AG08395 (cell line): ENCODE measurements at places on chromosomes 3 and 15.
A peak's percentile ranks its signal among the peaks of the same experiment; 100 is the strongest.

DNA sequence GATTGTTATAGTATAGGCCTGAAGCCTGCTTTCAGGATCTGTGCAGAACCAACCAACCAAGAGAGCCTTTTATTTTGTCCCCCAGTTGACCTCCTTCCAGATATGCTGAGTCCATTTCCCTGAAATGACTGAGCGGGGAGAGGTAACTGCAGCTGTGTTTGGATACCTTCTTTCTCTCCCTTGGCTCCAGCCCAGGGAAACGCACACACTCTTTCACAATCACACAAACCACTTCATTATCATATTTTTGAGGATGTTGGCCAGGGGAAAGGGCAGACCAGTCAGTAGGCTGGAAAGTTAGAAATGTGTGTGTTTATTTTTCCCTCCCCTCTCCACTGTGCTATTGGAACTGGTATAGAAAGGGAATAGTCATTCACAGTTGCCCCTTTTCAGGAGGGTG is 417.7 kb upstream of the TBL1XR1 start:
- DNase-seq = peak; percentile 39

GRCh38 chr3:64143409-64144130 is 81.7 kb downstream of the PRICKLE2 start:
- peak; percentile 58 for DNase-seq

GRCh38 chr15:98408231-98408630 is 240.1 kb upstream of the IGF1R start:
- no peak for DNase-seq

DNA sequence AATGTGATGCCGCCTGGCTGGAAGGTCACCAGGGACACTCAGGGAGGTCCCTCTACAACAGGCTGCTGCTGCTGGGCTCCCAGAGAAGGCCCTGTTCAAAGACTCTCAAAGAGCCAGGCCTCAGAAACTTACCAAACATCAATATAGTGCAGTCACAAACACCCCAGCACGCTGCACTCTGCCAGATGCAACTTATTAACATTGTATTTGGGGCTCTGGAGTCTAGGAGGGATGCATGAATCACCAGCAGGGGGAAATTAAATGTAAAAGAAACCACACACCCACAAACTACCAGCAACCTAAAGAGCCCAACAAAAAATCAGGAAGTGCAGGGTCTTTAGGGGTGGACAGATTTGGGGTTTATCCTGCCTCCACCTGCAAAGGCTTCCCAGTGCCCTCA is 74.6 kb upstream of the SPATA12 start:
- DNase-seq = no peak

DNA sequence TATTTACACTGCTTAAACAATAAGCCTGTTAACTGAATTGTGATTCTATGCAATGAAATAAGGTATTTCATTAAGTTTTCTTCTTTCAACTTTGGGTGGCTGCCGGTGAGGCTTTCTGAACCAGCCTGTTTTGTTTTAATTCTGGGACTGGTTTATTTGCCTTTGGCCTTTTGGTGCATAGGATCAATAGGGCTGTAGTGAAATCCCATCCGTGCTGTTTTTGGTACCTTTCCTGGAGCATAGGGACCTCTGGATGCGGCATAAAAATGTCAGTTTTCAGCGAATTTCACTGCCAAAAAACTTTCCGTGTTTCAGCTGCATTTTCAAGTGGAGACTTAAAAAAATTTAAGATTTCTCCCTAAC is 514 bp downstream of the PLS1 start:
- DNase-seq = peak; percentile 14

DNA sequence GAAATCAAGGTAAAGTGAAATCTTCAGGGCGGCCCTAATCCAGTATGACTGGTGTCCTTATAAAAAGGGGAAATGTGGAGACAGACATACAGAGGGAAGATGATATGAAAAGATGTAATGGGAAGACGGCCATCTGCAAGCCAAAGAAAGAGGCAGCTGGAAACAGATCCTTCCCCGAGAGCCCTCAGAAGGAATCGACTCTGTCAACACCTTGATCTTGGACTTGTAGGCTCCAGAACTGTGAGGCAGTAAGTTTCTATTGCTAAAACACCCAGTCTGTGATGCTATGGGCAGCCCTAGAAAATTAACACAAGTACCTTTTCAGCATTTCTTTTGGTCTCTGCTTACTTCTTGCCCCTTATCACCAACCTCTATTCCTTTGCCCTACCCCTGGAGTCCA is 174.7 kb upstream of the TPM1 start:
- DNase-seq = no peak

GRCh38 chr15:82064824-82065223 is 19.0 kb upstream of the MEX3B start:
- DNase-seq = no peak

DNA sequence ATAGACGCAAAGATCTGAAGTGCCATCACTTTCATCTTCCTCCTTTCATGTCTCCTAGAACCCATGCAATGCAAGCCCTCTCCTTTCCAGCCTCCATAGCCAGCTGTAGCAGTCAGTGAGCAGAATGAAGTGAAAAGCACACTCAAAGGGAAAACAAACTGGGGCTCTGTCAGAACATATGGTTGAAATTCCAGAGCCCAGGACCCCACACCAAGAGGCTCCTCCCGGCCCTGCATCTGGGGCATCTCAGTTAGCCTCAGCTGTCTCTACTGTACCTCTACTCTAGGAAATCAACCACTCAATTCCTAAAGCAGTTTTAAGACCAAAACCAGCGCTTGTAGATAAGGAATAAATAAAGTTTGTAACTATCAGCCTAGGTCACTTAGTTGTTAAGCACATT is 73.8 kb upstream of the P3H2 start:
- no peak for DNase-seq

DNA sequence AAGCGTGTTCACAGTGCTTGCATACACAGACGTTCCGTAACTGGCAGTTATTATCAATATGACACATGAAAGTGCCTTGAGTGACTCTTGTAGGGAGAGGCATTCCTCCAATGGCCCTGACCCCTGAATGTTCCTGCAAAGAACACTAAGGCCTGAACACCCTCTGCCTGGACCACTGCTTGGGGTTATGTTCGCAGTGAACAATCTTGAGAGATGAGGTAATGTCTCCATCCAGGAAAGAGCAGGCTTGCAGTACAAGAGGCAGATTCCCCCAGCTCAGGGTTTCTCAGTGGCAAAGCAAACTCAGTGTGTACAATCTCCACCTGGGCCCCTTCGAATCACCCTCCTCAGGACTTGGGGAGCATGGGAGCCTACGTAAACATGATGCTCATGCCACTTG is 324.6 kb downstream of the MAGI1 start:
- no peak for DNase-seq

- DNase-seq = no peak
Measured at GRCh38 chr3:40312661-40313226, 3.2 kb downstream of the EIF1B start.

DNA sequence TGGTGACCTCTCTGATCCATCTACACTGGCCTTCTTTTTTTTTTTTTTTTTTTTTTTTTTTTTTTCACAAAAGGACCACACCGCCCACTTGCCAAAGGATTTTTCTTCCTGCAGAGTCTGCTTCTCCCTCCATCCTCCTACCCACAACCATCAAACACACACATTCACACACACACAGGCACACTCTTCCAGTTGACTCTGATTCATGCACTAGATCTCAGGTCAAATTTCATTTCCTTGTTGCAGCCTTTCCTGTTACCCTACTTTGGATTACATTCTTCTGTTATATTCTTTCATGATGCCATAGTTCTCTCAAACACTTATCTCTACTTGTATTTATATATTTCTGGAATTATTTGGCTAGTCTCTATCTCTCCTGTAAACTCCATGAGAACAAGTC is 133.9 kb downstream of the STAC start:
- no peak for DNase-seq

DNA sequence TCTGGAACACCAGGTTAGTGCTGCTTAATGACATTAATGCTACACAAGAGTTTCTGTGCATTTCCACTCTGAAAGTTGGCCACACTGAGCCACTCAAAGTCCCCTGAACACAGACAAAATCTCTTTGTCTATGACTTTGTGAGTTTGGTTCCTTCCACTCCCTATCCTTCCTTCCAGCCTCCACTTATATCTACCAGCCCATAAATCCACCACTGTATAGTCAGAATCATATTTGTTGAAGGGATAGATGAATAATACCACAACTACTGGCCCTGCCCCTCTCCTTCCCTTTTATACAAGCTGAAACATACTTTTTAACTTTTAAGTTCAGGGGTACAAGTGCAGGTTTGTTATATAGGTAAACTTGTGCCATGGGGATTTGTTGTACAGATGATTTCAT is 127.5 kb downstream of the ABHD5 start:
- no peak for DNase-seq

DNA sequence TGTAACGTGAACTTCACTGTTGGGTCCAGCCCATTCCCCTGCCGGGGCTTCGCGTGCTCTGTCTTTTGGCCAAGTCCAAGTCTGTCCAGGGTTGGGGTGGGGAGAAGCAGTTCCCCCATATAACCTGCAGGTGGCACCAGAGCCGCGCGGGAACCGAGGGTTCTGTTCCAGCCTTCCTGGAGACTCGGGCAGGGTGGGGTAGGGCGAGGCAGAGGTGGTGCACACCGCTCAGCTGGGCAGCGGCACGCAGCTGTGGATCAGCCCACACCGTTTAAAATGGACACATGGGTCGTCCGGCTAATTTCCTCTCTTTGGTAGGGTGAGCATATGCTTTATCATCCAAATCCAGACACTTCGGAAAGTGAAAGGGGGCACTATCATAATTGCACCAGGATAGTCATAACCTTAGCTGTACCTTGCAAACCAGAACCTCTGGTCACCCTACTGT is 118.1 kb downstream of the TBC1D2B start:
- peak; percentile 92 for DNase-seq

DNA sequence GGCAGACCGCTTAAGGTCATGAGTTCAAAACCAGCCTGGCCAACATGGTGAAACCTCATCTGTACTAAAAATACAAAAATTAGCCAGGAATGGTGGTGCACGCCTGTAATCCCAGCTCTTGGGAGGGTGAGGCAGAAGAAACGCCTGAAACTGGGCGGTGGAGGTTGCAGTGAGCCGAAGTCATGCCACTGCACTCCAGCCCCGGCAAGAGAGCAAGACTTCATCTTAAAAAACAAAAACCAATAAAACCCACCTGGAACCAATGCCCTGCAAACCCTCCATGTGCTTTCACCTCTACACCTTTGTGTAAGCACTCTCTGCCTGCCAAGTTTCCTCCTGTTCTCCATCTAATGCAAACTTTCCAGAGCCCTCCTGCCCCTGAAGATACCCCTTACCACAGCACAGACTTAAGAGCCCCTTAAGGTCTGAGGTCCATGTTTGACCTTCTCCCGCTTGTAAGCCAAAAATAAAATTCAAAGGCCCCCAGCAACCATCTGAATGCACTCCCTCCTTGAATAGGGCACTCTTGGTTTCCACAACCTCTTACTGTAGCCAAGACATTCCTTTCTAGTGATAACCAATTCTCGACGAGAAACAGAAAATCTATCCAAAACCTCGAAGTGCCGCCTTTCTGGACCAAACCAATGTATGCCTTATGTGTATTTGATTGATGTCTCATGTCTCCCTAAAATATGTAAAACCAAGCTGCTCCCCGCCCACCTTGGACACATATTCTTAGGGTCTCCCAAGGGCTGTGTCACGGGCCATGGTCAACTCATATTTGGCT is 3.0 kb downstream of the RPL32 start:
- no peak for DNase-seq

- DNase-seq = no peak
Measured at GRCh38 chr15:39510001-39510701, 70.7 kb upstream of the THBS1 start.

DNA sequence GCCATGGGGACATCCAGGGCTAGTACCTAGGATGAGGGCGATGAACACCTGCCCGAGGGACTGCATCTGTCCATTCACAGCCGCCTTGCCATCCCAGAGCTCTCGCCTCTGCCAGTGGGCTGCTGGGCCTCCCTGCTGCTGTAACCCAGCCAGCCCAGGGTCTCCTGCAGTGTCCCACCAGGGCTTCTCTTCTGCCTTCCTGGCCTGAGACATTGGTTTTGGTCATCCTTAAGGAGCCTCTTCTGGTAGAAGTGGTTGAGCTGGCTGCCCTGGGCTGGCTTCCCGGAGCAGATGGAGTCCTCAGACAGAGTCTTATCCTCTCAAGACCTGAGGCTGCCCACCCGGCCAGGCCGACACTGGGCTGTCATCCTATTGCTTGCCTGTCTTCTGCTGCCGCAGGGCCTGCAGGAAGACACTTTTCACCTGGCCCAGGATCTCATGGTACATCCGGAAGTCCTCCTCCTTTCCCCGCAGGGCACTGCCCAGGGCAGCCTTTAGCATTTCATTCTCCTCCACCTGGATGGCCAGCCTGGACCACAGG is 6.1 kb upstream of the HHATL start:
- DNase-seq = no peak

GRCh38 chr3:155639462-155640055 is 105.3 kb downstream of the PLCH1 start:
- no peak for DNase-seq

DNA sequence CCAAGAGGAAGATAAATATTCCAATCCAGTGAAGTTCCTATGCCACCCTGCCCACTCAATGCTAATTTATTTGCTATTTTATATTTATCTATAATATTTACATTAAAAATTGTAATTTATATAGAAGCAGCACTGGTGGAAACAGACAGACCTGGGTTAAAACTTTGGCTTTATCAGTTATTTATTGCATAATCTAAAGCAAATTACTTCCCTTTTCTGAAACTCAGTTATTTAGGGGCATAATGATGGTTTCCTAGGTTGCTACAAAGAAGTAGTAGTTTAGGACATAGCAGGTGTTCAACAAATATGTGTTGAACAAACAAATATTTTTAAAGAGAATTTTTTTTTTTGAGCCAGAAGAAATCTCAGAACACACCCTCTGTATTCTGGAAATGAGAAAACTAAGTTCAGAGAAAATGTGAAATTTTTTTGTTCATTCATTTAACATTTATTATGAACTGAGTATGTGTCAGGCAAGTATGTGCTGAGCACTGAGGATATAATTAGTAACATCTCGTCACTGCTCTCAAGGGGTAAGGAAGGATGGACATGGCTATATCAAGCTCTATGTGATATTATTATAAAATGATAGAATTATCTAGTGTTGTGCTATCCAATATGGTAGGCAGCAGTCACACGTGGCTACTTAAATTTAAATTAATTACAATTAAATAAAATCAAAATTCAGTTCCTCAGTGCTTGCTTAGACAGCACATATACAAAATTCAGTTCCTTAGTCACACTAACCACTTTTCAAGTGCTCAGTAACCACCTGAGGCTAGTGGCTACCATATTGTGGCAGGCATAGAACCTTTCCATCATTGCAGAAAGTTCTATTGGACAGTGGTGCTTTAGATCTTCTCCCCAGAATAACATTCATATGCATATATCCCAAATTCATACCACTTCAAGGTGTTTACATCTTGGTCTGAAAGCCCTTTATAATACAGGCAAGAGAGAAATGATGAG is 7.0 kb upstream of the UBE2Q2 start:
- no peak for DNase-seq
